ENCODE measurements at places on chromosomes 2 and 18. TPM values are rescaled to one million over a fixed set of nuclear protein-coding genes. Genes with fewer than 3 reads are reported as not detected.

TFCP2L1 gene
- 0.17 TPM for total RNA-seq

EVA1A gene
- total RNA-seq: 2.1 TPM

PTH2R gene
- not detected for total RNA-seq

AQP12A gene
- total RNA-seq: not detected

PDE1A gene
- total RNA-seq: 5.2 TPM

FSHR gene
- 0.75 TPM for total RNA-seq

PCBP1 gene
- 199 TPM for total RNA-seq

GAREM1 gene
- 13.5 TPM for total RNA-seq

DNA sequence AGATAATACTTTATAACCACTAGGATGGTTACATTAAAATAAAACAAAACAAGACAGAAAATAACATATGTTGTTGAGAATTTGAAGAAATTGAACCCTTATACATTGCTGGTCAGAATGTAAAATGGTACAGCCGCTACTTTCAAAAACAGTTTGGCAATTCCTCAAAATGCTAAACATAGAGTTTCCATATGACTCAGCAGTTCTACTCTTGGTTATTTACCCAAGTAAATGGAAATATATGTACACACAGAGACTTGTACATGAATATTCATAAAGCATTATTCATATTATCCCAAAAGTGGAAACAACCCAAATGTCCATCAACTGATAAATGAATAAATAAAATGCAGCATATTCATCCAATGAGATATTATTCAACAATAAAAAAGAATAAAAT, 92.5 kb upstream of the LRATD1 start:
- no peak for DNase-seq

- no peak for DNase-seq
Measured at GRCh38 chr2:150710916-150711315, 223.4 kb upstream of the RND3 start.

DNA sequence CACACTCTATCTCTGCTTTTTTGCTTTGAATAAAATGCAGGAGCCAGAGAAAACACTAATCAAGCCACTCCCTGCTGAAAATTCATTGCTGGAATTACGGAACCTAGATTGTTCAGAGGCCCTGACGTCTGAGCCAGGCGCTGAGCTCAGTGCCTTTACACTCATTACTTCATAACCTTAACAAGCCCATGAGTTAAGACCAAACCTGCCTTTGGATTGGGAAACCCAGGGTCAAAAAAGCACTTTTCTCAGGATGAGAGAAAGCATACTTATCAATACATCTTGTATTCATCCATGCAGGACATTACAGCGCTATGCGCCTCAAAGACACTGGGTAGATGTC, 762 bp downstream of the INO80C start:
- no peak for DNase-seq

DNA sequence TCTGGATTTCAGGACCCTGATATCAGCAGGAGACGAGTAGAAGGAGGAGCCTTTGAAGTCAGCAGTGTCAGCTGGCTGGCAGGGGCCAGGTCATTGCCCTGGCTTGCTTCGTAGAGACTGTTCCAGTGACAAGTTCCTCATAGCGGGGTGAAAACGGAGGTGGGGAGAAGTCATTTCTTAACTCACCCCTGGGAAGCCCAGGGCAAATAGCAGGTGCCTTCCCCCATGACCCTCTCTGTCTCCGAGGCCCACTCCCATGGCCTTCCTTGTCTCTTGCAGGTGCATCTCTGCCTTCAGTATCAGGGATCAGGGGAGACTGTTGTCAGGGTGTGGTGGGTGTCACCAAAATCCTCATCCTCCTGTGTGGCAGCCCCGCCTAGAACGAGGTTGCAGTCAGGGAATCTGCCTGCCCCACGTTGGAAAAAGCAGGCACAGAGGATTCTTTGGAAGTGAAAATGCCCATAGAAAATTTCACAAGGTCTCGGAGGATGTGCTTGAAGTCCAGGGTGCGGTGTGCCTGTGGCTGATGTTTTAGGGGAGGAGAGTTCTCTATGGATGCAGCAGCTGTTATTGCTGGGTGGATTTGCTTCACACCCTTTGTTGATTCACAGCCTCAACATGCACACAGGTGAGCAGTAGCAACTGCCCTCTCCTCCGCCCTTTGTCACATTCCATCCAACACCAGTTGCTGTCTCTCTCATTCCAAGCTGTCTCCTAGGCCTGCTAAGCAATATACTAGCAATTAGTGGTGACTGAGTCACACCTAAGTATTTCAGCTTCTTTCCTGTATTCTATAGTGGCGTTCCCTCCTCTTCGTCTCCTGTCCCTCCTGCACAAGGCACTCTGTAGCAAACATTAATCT, 142.6 kb upstream of the FHL2 start:
- DNase-seq: no peak

DNA sequence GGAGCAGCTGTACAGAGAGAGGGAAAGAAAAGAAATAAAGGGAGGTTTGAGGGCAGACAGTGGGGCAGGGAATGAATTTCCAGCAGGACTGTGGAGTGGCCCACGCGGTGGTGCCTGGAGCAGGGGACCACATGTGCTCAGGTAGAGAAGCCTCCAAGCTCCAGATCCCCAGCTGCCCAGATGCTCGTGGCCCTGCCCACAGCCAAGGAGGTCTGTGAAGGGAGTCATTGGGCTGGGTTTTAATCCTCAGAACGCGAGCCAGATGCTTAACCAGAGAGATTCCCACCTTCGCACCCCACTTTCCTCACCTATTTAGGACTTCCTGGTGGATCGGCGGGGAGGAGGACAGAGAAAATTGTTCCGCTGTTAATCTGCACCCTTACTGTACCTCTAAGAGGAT, 369.4 kb downstream of the PARD3B start:
- DNase-seq: no peak

DNA sequence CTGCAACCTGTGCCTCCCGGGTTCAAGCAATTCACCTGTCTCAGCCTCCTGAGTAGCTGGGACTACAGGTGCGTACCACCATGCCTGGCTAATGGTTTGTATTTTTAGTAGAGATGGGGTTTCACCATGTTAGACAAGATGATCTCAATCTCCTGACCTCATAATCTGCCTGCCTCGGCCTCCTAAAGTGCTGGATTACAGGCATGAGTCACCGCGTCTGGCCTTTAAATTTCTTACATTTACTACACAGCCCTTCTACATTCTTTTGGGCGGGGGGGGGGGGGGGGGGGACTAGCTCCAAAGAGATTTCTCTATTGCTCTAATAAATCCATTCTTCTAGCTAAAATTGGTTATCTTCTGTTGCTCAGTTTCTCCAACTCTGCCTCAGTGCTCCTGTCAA, 964.9 kb upstream of the ACVR2A start:
- no peak for DNase-seq

DNA sequence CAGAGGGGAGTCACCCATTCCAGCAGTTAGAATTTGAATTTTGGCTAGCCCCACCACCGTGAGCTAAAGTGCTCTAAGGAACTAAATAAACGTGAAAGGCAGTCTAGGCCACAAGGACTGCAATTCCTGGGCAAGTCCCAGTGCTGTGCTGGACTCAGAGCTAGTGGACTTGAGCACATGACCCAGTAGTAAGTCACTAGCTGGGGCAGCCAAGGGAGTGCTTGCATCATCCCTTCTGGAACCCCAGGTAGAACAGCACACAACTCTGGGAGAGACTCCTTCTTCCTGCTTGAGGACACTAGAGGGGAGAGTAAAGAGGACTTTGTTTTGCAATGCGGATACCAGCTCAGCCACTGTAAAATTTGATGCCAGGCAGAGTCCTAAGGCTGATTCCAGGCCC, 672.2 kb downstream of the CPS1 start:
- DNase-seq: no peak

GRCh38 chr2:37026050-37026449, 58.1 kb downstream of the HEATR5B start:
- DNase-seq: no peak

DNA sequence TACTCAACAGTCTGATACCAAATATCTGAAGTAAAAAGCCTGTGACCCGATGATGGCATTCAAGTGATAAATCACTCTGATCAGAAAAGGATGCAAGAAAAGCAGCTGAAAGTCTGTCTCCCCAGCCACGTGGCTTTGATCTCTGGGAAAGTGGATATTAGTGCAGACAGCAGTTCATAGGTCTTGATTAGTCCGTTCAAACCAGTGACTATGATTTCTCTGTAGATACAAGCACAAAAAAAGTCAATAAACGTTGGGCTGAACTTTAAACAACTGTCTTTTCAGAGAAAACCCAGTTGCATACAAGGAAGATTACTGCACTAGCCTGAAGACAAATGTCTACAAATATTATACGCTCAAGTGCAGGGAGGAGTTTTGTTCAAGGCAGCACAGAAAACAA, 107.7 kb upstream of the CDC42EP3 start:
- no peak for DNase-seq

DNA sequence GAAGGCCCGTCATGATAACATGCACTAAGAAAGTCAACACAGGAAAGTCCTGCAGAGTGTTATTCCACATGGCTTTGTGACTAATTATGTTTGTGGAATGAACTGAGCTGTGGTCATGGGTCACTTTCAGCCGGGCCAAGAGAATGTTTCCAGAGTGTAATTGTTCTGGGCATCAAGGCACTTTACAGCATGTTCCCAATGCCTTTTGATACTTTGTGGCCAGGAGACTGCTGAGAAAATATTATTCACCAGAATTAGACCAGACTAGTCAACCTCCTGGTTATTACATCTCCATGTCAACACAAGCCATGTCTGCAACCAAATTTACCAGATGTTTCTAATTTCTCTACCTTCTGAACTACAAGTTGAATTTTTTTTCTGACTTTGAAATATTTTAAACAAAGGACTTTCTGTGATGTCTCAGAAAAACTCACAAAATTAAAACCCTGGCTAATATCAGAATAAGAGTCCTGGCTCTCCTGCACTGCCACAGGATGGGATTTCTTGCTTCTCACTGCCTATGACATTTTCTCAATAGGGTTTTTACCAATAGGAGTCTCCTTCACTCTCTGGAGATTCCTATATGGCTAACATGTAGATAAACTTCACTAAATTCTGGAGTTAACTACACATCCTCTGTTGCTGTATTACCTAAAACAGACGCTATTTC, 90.6 kb upstream of the WDR75 start:
- no peak for DNase-seq

DNA sequence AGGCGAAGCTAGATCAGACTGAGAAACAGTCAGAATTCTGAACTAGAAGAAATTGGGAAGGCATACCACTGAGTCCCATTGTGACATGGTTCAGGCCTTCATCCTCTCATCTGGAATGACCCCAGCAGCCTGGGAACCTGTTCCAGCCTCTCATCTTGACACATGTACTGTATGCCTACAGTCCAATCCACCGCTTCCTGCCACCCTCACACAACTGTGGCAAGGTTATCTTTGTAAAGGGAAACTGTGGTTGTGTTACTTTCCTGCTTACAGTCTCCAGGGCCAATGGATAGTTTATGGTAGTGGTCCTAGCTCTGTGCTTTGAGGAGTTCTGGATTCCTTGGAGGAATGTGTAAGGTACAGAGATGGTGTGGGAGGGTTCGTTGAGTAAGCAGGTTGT, 296.9 kb upstream of the TRIB2 start:
- DNase-seq: no peak

DNA sequence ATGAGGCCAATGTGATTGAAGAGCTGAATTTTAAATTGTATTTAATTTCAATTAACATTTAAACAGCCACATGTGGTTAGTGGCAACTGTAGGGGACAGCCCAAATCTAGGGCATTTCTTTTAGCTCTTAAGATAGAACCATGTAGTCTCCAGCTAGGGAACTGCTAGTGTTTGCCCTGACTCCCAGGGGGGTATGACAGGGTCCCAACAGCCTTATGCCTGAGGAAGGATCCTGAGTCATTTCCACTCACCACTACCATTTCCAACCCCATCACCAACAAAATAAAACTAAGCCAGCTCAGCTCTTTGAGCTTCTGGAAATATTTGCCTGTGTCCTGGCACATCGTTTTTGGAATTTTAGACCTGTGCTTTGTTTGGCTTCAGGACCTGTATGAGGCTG, 13.7 kb upstream of the GMCL1 start:
- DNase-seq: no peak

DNA sequence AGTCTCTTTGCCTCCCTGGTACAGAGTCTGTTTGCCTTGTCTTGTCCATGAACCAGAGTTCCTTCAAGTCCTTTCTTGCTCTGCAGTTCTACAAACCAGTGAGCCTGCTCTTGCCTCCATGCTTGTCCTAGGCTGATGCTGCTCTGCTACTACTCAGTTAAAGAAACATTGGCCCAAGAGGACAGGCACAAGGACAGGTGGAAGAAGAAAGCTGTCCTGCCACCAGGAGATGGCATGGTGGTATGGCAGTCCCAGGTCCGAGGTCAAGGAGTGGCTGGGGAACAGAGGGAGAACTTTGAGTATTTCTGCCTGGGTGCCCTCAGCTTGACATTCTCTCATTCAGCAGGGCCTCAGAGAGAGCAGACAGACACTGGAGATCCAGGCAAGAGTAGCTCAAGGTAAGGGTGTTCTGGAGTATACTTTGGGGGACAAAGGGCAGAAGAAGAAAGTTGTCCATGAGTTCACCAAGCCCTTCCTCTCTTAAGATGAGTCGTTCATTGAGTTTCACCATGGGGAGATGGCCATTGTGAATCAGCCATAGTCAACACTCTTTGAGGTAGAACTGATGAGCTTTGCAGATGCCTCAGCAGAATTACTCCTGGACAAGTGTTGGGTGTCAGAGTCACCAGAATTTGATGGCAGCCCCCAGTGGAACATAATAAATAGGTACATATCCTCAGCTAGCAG, 20.4 kb downstream of the TTC32 start:
- no peak for DNase-seq

All from heart left ventricle (tissue), 16 donors.